Stimulated activated CD4-positive, alpha-beta T cell treated with anti-CD3 and anti-CD28 coated beads, TNF-alpha, amount 100 ng/mL, for 48 hours (primary cell): ENCODE measurements at places on chromosomes 3 and 15.
A peak's percentile ranks its signal among the peaks of the same experiment; 100 is the strongest.

DNA sequence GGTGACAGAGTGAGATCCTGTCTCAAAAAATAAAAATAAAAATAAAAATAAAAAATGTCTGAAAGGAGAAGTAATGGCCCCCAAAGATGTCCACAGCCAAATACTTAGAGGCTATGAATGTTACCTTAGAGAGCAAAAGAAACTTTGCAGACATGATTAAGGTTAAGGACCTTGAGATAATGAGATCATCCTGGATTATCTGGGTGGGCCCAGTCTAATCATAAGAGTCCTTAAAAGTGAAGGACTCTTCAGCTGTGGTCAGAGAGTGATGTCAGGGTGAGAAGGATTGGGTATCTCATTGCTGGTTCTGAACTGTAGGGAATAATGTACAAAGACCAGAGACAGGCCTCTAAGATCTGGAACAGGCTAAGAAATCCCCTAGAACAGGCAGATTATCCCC is 84.9 kb upstream of the POU1F1 start:
- no peak for DNase-seq

DNA sequence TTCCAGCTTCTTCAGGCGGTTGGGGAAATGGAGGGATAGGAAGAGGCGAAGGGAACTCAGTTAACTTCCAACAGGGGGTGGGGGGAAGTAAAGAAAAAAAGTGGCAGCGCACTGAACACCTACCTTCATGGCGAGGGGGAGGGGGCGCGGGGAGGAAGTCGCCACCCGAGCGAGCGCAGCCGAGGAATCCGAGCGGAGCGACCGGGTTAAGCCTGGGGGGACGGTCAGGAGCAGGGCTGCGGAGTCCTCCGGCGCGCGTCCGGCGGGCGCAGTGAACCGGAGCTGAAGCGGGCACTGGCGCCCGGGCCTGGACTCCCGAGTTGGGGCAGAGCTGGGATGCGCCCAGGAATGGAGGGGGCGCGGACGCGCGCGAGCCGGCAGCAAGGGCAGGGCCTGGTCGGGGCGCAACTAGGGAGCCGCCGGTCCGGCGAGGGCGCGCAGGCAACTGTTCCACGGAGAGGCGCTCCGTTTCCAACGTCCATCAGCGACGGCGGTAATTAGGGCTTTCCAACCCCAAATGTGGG is at the start of gene WNT5A:
Gene WNT5A, minus strand, starts transcription at position 450 of the 524 bp plus-strand sequence. Its CDS starts 321 bp downstream, at position 129.
- no peak for DNase-seq

GRCh38 chr3:54494209-54494608 is 371.9 kb downstream of the CACNA2D3 start:
- no peak for DNase-seq

DNA sequence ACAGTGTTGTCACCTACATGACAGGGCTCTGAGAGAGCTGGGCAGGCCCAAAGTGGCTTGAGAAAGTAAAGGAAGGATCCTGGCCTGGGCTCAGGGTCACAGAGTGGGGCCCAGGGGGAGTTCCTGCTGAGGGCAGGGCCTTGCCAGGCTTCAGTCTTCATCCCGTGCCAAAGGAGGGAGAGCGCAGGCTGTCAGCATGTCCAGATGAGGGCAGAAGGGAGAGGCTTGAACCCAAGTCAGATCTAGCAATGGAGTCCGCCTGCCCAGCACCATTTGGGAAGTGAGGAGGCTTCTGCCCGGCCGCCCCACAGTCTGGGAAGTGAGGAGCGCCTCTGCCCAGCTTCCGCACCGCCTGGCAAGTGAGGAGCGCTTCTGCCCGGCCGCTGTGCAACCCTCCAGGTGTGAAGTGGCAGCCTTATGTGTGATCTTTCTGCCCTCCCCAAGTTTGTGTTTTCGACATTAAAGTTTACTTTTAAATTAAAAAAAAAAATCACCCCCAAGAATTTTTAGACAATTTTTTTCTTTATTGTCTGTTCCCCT is 303.6 kb upstream of the PROK2 start:
- DNase-seq = no peak

- DNase-seq = no peak
Observed at GRCh38 chr15:74958320-74958907, 1.8 kb upstream of the RPP25 start.

DNA sequence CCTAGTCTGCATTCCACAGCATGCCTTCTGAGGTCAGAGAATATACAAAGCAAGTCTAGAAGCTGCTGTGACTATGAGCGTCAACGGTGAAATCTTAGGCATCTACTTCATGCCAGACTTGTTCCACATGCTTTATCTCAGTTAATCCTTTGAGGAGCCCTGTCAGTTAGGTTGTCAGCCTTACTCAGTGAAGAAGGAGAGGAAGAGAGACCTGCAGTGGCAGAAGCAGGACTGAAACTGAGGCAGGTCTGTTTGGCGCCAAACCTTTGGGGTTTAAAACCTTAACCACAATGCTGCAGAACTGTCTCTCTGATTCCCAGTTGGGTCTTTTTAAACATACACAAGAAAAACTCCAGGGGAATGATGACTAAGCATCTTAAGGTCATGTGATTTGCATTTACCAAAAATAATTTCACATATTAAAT is 139.0 kb upstream of the LIPC start:
- no peak for DNase-seq

DNA sequence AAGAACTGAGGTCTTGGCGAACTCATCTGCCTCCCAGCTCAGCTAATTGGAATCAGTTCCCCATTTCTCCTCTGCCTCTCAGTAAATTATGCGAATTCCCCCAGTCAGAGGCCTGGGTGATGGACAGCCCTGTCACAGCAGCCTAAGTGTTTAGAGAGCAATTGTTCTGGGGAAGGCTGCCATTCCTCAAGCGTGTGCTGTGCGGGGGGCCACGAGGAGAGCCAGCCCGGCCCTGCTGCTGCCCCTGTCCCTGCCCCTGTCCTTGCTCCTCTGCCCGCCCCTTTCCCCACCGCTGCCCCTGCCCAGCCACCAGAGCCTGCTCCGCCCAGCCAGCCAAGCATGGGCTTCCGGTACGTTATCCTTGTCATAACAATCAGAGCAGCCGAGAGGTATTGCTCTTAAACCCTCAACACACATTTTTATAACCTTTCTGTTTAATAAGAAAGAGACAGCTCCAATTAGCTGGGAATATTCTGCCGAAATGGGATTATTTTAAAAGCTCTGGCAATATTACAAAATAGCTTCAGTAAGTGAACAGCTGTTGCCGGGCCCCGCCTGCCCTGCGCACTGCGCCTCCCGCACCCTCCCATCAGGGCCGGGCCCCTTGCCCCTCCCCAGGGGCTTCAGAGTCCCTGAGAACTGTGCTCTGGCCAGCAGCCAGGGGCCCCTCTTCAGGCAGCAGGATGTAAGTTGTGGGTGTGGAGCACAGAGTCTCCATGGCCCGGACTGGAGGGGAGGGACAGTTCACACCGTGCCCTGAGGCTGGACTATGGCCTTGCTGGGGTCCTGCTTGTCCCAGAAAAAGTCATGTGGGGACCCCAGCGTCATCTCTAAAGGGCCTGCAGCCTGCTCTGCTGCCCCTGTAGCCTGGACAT is 12.4 kb upstream of the CACNA2D2 start:
- no peak for DNase-seq

- no peak for DNase-seq
Observed at GRCh38 chr3:13705051-13705450, 156.1 kb downstream of the FBLN2 start.

GRCh38 chr3:175989161-175989560 is 1130.0 kb downstream of the NAALADL2 start:
- DNase-seq = no peak

DNA sequence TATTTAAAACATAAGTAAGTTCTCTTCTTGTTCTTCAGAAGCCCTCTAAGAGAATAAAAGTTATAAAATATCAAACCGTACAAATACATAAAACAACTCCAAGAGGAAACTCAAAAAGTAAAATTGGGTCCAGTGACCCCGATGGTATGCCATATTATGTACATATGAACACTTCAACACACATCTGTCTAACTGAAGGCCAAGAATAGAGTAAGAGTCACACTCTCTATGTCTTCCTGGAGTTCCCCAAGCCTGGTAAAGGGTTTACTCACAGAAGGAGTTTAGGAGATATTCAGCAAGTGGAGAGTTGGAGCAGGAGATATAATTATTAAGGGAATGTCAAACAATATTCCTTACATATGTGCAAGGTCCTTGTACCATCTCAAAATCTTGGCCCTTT is 101.3 kb upstream of the EIF1B start:
- no peak for DNase-seq

- no peak for DNase-seq
Observed at GRCh38 chr3:149579161-149579560, 78.7 kb downstream of the WWTR1 start.

DNA sequence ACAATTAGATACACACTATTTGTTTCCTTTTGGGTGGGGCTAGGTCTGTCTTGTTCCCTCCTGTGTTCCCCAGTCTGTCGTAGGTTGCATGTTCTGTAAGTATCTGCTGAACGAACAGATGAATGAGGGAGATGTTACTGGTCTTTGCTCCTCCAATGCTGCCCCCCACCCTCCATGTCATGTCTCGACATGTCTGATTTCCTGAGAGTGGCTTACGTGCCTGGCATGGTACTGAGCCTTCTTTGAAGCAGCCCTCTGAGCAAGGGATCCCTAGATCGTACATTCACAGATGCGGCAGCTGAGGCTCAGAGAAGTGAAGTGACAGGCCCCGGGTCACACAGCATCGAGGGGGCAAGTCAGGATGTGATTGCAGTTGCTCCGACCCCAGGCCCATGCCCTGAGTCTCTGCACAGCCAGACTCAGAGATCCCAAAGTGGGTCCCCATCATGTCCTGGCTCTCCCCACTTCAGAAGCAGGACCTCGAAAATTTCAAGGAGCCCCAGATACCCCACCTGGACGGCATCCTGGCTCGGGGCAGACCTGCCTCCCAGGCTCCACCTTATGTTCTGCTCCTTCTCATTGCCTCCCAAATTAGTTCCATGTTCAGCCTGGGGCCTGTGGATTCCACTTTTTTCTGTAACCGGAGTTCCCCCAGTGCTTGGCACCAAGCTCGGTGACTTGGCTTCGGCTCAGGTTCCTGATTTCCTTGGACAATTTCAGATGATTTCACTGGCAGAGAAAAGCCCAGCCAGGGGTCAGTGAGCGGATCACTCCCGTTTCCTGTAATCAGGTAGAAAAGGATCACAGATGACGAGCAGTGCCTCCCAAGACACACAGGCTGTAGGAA is 24.7 kb downstream of the GOLGA6L2 start:
- no peak for DNase-seq

DNA sequence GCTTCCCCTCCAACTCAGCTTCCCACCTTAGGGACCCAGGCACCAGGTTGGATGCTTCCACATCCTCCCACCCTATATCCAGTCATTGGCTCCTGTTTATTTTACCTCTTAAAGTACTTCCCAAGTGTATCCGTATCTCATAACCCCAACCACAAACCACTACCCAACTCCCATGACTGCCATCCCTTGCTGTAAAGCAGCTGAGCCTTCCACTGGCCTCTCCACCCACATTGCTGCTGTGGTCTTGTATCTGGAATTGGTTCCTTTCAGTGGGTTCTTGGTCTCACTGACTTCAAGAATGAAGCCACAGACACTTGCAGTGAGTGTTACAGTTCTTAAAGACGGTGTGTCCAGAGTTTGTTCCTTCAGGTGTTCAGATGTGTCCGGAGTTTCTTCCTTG is 79.8 kb upstream of the HRH1 start:
- no peak for DNase-seq

DNA sequence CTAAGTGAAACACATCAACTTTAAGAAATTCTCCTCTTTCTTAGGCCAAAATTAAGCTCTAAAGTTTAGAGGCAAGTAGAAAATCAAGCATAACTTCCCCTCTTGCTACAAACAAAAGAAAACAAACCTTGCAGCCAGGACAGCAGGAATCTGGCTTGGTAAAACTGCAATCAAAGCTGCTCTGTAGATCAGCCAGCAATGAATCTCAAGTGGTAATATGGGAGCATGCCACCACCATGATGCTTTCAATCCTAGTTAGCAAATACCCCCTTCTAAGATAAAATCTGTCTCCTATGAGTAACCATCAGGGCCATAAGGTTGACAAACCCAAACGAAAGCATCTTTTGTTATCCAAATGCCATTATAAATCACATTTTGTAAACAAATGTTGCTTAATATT is 208.3 kb upstream of the PLSCR5 start:
- DNase-seq = no peak

DNA sequence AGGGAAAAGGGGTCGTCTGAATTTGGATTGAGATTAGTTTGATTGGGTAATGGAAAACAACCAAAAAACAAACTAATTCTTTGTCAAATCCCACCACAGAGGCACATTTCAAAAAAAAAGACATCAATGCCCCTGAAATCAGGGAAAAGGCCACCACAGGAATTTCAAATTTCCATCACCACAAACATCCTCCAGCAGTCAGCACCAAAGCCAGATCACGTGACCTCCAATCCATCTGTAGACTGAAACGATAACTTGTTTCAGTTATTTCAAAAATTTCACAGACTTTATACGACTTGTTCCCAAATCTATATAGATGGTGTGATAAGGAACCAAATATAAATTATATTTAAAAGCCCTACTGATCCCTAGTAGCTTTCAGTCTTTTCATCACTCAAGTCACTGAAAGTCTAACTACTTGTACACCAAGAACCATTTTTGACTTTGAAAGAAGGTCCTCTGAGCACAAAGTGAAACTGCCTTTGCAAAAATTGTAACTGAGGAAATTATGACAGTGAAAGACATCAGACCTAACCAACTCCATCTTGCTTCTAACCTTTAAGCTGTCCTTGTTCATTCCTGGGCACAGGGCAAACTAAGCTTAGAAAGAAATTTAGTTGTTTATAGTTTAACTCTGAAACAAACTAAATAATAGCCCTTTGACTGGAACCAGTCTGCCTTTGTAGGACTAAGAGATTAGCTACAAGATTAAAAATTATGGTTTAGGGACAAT is 48.1 kb upstream of the PLCL2 start:
- DNase-seq = no peak

DNA sequence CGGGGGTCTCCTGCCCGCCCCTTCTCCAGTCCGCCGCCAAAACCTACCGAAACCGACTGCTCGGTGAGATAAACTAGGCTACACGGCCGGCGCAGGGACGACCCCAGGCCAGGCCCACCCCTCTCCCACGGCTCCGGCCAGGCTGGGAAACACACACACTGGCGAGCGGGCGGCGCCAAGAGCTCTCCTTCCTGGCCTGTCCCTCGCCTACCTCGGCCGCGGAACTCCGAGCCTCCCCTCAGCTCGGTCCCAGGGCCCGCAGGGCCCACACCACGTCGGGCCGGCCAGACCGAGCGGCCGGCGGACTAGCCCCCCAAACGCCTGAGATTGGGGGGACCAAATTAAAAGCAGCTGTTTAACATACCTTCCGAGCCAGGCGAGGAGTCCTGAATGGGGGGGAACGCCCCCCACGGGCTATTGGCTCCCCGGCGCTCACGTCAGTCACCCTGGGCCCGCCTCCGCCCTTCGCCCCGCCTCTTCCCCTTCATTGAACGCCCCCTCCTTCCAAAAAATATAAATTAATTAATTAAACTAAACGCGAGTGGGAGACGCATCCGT is 4.0 kb upstream of the SIN3A start:
- peak; percentile 73 for DNase-seq

GRCh38 chr3:186286114-186286513 is 75.9 kb downstream of the DGKG start:
- no peak for DNase-seq

DNA sequence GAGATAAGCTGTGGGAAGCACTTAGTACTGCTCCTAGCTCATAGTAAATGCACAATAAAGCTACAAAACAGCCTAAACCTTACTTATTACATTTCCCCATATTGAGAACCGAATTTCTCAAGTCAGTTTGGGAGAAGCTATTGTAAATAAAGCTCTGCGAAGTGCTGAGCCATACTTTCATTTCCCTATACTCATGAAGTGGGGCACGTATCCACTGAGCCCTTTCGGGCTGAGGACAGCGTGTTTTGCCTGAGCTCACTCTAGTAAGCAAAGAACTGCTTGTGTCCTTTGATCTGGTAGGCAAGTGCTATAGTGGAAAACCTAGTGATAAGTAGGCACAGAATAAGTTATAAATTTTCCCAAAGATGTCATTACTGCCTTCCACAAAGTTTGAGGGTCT is 165.0 kb downstream of the RSL24D1 start:
- no peak for DNase-seq
